ENCODE measurements at places on chromosomes 6 and 20.

- no peak for DNase-seq
These were observed 1616.0 kb downstream of the KHDRBS2 start for GRCh38 chr6:60670036-60670435.

DNA sequence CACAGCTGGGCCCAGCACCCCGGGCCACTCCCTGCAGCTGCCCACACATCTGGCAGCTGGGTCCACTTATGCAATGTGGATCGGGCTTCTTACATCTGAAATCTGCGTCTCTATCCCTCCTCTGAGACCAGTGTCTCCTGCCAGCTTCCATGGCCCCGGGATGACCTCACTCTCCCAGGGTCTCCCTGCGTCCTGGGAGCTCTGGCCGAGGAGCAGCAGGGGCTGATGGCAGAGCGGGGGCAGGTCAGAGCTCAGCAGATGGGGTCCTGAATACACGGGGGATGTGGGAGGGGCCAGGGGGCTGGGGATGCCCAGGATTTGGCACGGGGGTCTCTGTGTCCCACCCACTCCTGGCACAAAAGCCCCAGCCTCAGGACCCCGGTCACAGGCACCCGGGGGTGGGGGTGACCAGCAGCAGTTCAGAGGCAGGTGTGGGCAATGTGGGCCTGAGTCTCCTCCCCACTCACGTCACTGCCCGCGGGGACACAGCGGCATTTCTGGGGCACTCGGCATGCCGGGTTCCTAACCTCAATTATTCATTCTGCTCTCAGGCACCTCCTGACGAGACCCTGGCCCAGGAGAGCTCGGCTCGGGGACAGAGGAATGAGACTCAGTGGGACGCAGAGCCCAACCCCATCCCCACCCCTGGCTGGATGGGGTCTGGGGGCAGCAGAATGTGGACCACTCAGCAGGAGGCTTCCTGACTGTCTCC lies 16.4 kb downstream of the CHRNA4 start:
- no peak for DNase-seq

GRCh38 chr6:83051377-83052172 lies 14.1 kb downstream of the UBE3D start:
- DNase-seq, result no peak

- DNase-seq, result no peak
These were observed 141.0 kb upstream of the BTBD3 start for GRCh38 chr20:11776687-11777086.

GRCh38 chr6:124758663-124759062 lies 203.6 kb upstream of the RNF217 start:
- DNase-seq, result no peak

GRCh38 chr6:113375950-113376846 lies 480.9 kb upstream of the MARCKS start:
- DNase-seq, result no peak

Measured in activated CD4-positive, alpha-beta T cell treated with anti-CD3 and anti-CD28 coated beads for 1 hour (primary cell).